NCI-H1417 (cell line): ENCODE measurements at places on chromosomes 12 and 14.
A peak's percentile ranks its signal among the peaks of the same experiment; 100 is the strongest.

GRCh38 chr12:55852740-55853139, 10.0 kb upstream of the MMP19 start:
- no peak for DNase-seq

DNA sequence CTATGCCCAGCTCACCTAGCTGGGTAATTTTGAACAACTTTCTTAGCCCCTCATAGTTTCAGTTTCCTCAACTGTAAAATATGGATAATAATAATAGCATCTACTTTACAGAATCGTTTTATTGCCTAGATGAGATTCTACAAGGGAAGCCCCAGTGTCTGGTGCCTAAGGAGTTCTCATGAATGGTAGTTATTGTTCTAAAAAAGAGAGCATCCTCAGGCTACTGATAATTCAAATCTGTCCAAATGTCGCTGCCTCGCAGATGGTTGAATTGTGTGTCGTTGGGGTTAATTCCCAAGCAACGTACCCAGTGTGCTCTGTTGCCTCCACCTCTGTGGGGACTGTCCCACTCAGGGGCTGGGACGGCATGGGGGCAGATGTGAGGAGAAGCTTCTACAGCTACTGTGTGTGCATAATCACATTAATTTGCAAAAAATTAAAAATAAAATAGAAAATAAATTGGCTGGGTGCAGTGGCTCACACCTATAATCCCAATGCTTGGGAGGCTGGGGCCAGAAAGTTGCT, 71.6 kb upstream of the CEP83 start:
- no peak for DNase-seq

DNA sequence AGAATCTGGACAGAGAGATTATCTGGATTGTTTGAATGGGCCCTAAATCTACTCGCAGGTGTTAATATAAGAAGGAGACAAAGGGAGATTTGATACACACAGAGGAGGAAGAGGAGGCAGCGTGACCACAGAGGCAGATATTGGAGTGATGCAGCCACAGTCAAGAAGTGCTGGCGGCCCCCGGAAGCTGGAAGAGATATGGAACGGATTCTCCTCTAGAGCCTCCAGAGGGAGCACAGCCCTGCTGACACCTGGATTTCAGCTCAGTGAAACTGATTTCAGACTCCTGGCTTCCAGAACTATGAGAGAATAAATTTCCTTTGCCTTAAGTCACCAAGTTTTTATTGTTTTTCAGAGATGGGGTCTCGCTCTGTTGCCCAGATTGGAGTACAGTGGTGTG, 9.2 kb upstream of the TC2N start:
- no peak for DNase-seq

DNA sequence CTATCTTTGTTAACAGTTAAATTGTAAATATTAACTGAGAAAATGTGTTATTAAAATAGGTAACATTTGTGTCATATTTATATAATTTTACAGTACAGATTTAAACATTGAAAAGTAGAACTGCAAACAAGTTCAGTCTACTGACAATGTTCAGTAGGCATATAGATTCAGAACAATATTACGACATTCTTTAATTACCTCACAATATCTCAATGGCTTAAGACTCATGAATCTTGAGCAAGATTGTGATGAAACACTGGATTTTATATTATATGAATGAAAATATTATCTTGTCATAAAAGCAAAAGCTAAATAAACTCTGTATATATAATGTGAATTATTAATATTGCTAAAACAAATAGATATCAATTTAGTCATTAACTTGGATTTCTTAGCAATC, 194.9 kb downstream of the ADAMTS20 start:
- no peak for DNase-seq

DNA sequence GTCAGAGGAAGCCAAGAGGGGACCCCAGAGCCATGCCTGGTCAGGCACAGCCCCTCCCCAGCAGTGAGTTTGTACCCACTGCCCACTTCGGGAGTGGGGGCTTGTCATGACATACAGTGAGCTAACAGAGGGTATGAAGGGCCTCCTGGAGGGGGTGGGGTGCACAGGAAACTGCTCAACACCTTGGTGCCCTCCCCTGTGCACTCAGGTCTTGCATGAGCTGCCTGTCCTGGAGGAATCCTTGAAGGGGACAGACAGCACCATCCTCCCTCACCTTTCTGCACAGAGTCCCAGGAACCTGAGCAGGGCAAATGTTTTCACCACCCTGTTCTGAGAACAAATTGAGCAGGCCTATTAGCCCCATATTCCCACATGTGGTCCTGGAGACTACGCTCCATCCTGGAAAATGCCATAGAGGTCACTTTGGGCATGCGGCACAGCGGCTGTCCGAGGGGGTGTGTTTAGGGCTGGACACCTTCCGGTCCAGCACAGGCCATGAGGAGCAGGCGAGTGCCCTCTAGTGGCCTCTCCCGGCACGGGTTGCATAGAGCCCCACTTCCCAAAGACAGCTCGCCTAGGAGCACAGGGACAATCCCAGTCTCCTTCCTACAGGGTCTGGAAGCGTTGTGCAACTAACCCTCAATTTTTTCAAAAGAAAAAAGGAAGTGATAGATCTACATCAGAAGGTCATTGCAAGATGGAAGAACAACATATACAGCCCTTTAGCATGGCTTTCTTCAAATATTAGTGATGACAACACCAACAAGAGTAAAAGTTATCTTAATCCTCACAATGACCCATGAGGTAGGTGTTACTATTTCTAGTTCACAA, 31.9 kb upstream of the ZFP36L1 start:
- DNase-seq = peak; percentile 63

GRCh38 chr14:24298892-24299254, 707 bp downstream of the DHRS1 start:
- peak; percentile 45 for DNase-seq

DNA sequence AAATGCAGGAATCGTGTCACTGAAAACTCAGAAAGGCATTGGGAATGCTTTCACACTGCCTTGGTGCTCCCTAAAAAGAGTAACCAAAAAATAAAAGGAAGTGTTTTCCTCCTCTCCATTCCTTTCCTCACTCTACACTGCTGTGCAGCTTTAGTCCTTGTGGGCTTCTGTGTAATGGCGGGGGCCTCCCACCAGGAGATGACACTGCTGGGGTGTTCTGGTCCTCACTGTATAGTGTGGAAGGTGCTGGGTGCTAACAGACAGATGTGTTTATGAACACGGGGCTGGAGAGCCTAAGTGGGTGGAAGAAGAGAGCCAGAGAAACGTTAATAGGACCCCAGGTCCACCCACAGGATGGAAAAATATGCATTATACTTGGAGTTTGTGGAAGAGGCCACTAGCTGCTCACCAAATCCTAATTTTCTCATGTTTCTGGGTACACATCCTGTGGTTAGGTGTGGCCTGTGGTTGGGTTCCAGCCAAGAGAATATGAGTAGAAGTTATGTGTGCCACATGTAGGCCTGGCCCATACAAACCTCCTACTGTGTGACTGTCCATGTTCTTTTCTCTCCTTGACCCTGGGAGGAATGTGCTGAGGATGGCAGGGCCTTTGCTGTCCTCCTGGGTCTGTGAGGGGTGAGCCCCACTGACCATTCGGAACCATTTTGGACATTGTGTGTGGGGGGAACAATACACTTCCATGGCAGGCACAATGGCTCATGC, 14.0 kb upstream of the C1S start:
- DNase-seq = no peak

DNA sequence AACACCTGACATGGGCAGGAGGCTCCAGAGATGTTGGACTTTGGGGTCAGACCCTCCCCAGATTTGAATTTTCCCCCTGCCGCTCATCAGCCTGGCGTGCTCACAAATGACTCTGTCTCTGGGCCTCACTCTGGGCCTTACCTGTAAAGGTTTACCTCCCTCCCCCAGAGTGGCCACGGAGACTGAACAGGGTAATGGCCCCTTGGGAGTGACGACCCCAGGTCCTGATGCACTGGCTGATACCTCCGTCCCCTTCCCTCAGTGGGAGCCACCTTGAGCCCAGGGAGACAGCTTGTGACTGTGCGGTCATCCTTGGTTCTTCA, 7.0 kb downstream of the SLC25A29 start:
- DNase-seq = no peak

DNA sequence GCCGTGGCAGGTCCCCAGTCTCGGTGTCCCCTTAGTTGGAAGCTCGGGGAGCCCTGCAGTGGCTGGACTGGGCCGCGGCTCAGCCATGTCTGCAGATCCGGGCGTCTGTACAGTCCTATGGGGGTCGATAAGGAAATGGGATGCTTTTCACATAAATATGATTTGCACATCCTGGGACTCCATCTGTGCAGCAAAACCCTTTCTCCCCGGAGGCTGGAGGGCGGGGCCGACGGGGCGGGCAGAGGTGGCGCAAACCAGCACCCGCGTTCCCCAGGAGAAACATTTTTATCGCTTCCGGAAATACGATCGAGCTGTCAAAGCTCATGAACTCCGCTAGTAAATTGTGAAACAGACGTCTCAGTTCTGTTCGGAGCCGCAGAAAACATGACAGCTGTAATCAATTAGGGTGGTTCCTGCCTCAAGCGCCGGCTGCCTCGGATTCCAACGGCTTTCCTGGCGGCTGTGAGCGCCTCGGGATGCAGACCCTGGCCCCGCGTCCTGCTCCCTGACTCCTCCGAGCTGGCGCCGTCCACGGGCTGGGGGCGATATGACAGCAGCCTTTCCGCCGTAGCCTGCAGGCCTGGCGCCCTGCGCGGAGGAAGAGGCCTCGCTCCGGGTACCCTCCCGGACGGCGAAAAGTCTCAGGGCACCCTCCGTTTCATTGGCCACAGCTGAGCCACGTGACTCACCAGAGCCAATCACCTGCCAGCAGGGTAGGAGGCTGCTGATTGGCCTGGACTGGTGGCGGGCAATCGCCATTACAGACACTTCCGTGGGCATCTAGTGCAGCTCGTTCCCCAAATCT, 23.0 kb downstream of the DIO3 start:
- no peak for DNase-seq

GRCh38 chr12:12642916-12643315, 31.2 kb downstream of the CREBL2 start:
- no peak for DNase-seq

DNA sequence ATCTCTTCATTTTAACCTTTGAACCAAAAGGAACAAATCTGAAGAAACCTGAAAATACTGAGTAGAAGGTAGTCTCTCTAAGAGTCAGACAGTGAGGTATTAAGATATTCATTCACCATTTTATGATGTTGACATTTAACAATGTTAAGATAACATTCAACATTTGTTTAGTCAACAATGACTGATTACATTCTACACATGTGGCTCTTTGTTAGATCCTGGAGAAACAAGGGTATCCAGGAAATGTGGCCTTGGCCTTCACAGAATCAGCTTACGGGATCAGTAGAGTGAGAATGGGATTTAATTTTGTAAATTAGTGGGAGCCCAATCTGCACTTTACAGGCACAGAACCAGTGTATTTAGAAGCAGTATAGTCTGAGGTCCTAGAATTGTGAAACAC, 355.5 kb downstream of the KCNH5 start:
- DNase-seq = no peak

- DNase-seq = no peak
These were observed 22.2 kb downstream of the GRIN2B start for GRCh38 chr12:13959131-13959723.

- no peak for DNase-seq
These were observed 4.9 kb downstream of the AACS start for GRCh38 chr12:125070112-125070511.

DNA sequence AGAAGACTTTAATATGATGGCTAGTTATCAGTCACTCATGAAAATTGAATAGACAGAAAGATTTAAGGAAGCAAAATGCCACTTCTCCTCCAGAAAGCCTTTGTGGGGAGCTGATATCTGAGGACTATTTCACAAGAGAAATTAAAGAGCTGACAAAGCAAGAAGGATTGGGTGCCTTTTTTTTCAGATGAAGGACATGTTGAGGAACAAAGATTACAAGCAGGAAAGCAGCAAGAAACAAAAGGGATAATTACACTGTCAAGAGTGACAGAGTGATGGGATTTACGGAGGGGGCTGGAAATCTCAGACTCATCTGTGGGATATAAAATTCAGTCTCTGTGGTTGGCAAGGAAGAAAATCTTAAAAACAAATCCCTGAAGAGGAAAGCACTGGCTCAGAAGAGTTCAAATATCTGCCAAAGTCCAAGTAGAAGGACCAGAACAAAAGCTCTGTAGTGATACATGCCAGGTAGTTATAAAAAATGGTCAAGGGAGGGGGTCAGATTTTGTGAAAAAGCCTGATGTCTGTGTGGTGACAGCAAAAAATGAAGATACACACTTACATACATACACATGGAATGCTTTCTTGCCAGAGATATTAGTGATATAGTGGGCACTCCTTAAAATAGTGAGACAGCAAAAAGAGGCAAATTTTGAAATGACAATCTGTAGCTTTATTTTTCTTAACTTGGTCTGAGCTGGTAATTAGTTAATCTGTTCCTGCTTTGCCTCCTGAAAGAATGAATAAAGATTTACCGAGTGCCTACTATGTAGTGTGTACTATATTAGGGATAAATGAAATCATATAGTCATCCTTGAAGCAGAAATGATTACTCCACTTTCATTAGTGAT, 62.9 kb downstream of the EPS8 start:
- DNase-seq = no peak

GRCh38 chr12:56581418-56582145, 48.5 kb downstream of the BAZ2A start:
- DNase-seq = no peak

DNA sequence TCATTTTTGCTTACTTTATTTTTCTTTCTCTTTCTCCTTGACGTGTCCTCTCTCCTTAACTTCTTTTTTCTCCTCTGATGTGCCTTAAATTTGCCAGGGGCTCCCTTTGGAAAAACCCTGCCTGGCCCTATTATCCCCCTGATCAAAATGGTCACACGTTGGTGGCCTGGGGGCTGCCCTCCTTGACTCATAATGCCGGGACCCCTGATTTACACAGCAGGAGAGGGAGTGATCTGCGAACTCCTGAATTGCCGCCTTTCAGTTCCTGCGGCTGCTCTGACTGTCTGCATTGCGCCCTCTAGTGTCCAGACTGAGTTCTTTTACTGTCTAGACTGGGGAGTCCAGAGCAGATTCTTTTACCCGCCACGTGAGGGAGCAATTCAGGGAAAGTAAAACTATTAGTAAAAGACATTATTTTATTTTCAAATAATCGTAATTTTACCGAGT, 44.8 kb upstream of the GZMB start:
- peak; percentile 94 for DNase-seq

DNA sequence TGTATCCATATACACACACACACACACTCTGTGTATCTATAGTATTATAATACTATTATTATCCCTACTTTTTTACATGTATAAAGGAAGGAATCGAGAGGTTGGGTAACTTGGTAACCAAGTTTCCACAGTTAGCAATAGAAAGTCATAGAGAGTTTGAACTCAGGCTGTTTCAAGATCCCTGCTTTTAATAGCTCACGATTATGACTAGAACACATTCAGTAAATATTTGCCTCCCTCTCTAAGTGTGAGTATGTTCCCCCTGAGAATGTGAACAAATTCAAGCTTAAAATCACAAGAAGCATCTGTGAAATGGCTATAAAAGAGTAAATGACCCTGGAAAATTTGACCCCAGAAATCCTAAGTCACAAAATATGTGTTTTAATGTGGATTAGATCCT, 11.0 kb upstream of the REP15 start:
- DNase-seq = no peak

DNA sequence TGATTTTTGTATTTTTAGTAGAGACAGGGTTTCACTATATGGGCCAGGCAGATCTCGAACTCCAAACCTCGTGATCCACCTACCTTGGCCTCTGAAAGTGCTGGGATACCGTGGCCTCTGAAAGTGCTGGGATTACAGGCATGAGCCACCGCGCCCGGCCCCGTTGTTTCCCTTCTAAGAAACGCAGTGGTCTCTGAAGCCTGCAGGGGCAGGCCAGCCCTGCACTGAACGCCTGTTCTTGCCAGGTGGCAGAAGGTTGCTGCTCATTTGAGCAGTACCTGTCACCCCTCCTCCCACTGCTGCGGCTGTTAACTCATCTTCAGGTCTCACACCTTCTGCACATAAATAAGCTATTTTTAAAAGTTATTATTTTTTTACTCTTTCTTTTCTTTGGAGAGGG, 24.3 kb downstream of the GPRC5A start:
- no peak for DNase-seq
